ENCODE measurements at places on chromosomes 12 and 14.

GRCh38 chr14:70425354-70425753, 8.5 kb upstream of the SYNJ2BP start:
- DNase-seq, result no peak

GRCh38 chr14:25485381-25485780, 435.4 kb upstream of the STXBP6 start:
- DNase-seq, result no peak

GRCh38 chr12:93148412-93148811, 219.3 kb upstream of the EEA1 start:
- DNase-seq, result no peak

GRCh38 chr14:59850458-59850857, 20.1 kb downstream of the RTN1 start:
- no peak for DNase-seq

GRCh38 chr12:108729612-108730364, 1.5 kb downstream of the CORO1C start:
- DNase-seq, result no peak

GRCh38 chr12:57616383-57617101, 5.3 kb downstream of the ARHGEF25 start:
- DNase-seq, result no peak

DNA sequence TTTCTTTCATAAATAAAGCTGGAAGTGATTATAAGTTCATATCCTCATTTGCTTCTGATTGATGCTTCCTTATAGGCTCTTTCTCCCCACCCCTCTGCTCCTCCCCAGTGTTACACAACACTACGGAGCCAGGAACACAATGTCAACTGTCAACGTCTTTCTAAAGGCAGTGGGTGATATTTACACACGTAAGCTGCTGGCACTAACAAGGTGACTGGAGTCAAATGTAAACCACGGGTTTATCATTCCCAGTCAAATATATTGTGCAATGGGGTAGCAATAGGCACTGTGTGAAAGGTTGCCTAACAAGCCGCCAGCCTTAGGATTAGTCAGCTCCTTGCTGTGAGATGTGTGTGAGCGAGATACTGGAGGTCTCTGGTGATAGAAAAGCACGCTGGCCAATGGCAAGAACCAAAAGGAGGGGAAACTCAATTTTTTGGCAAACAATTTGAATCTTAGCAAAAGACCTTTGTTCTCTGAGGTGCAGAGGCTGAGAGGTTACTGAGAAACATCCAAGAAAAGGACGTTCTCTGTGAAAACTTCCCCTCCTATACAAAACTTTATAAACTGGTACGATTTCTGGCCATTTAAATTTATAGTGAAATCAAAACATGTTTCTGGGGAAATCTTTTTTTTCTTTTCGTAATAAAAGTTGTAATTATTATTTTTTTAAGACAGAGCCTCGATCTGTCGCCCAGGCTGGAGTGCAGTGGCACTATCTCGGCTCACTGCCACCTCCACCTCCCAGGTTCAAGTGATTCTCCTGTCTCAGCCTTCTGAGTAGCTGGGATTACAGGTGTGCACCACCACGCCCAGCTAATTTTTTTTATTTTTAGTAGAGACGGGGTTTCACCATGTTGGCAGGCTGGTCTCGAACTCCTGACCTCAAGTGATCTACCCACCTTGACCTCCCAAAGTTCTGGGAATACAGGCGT, 22.3 kb upstream of the HECTD1 start:
- no peak for DNase-seq

DNA sequence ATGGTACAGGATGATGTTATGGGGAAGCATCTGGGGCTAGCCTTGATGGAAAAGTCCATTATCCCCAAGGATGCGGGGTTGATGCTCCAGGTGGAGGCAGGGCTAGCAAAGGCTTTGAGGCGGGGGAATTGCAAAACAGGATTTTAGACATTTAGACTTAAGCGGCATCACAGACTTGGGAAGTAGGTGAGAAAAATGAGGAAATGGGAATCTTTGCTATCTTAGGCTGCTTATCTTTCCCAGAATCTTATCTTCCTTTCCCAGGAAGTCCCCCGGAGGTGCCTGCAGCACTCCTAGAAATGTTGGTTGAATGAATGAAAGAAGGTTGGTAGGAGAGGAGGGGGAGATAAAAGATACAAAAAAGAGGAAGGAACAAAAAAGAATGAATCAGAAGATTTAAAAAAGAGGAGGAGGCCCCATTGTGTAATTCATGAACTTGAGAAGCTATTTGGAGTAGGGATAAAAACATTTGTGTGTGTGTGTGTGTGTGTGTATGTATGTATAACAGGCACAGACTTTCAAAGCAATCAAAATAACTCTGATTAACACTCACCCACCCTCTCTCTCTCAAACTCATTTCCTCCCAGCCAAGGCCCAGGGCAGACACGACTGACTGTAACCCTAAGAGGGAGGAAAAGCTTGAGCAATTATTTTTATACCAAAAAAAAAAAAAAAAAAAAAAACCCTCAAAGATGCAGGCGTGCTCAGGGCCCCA, 62.5 kb upstream of the TBX3 start:
- DNase-seq, result no peak

GRCh38 chr14:70514168-70515069, 20.4 kb downstream of the ADAM20 start:
- no peak for DNase-seq

- no peak for DNase-seq
Measured at GRCh38 chr14:95649230-95649629, 37.0 kb upstream of the TCL1B start.

- DNase-seq, result no peak
Measured at GRCh38 chr14:45377166-45377565, 124.2 kb upstream of the MIS18BP1 start.

- DNase-seq, result no peak
Measured at GRCh38 chr12:121283841-121284240, 12.7 kb downstream of the CAMKK2 start.

- DNase-seq, result no peak
Measured at GRCh38 chr14:54465654-54466053, 23.1 kb downstream of the GMFB start.
